ENCODE measurements at places on chromosomes 2 and 18.

GRCh38 chr2:47265751-47266231, 110.7 kb upstream of the STPG4 start:
- DNase-seq = no peak

GRCh38 chr2:179274749-179275148, 10.1 kb upstream of the SESTD1 start:
- no peak for DNase-seq

- no peak for DNase-seq
These were observed 47.5 kb downstream of the ANKRD44 start for GRCh38 chr2:197263077-197263476.

GRCh38 chr2:204258890-204259289, 286.4 kb upstream of the PARD3B start:
- DNase-seq = no peak

- DNase-seq = no peak
These were observed 2.7 kb upstream of the NMI start for GRCh38 chr2:151292141-151292540.

DNA sequence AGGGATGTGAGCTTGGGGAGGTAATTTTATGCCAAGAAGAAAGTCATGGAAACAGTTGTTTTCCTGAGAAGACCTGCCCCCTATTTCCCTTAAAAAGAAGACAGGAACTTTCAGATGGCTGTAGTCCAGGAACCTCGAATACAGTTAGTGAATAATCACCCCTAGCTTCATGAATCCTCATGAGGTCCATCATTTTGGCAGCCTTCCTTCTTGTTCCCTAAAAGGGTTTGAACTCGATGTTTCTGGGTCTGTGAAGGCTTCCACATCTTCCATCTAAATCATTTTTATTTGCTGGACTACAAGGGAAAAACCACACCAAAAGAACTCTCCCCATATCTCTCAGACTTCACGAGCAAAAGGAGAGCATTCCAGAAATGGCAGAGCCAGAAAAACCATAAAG, 290.8 kb downstream of the SLC4A3 start:
- DNase-seq = no peak

DNA sequence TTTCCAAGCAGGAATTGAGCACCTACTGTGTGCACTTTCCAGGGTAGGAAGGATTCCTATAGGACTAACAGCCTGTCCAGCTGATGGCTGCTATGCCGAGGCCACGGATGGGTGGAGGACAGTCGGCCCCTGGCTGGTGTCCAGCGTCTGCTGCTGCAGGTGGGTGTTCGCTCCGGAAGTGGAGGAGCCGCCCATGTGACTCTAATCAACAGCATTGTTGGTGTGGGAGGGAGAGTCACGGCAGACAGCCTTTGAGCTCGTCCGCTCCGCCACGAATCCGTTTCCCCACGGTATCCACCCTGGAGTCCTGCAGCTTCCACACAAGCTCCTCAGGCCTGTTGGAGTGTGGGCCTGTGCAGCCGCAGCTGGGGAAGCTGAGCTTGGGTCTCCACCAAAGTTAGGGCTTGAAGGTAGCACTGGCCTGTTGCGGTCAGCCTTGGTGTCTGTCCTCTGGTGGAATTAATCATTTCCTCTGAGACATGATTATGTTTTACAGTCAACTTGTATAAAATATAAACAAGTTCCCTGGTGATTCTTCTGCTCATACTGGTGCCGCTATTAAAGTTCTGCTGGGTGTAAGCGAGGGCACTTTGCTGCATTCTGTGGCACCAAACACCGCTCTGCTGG, 185.9 kb upstream of the TPO start:
- no peak for DNase-seq

- no peak for DNase-seq
These were observed 2.9 kb downstream of the NEDD4L start for GRCh38 chr18:58046794-58047555.

DNA sequence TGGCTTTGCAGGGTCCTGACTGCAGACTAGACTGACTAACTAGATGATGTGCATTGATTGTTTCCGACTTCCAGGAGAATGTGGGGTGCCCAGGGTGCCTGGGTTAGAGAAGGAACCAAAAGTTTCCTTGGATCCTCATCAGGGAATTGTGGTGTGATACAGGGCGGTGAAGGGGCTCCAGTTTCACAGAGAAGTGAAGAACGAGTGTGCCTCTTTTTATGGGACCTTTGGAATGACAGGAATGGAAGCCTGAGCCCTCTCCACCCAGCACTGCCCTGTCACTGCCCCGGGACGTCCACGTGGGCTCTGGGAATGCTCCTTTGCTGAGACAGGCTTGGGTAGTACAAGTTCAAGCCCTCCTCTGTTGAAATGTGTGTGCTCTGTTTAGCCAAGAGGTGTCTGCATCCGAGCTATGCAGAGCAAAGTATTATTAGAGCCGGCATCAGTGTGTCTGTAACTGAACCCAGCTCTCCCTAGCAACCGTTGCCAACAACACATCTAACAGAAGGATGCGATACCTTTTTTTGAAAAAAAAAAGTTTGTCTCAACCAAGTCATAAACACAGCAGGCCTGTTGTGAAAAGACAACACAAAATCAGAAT, 183.6 kb downstream of the SMAD7 start:
- DNase-seq = no peak

- no peak for DNase-seq
These were observed 4.3 kb downstream of the TMEFF2 start for GRCh38 chr2:192190474-192190873.

DNA sequence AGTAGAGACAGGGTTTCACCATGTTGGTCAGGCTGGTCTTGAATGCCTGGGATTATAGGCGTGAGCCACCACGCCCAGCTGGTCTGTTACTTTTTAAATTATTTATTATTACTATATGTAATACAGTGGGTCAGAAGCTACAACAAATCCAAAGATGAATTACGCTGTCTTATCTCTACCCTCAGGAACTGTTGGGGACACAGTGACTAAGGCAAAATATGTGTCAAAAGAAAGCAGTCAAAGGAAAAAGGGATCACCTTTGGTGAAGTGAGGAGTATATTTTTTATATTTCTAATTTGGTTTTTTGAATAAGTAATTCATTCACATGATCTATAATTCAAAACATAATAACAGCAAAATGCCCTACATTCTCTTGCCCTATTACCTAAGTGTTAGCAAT, 4.7 kb downstream of the CREB1 start:
- DNase-seq = no peak

DNA sequence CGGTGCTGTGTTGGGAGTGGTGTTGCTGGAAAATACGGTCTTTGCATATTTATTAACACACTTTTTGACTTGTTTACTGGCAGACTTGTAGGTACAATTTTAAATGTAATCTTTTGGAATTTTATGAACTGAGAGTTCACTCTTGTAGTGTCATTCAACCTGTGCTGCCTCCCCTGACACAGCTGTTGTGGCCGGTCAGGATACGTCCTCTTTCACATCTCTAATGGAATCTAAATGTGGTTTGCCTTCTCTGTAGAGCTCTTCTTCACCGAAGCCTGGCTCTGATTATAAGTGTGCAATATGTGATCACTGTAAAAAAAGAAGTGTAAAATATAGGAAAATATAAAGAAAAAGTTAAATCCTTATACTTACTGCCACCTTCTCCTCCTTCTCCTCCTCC, 94.7 kb downstream of the MAP4K4 start:
- DNase-seq = no peak

GRCh38 chr2:46353509-46353908, 56.3 kb downstream of the EPAS1 start:
- DNase-seq = no peak

- DNase-seq = no peak
These were observed 16.4 kb upstream of the CD28 start for GRCh38 chr2:203690117-203690431.

DNA sequence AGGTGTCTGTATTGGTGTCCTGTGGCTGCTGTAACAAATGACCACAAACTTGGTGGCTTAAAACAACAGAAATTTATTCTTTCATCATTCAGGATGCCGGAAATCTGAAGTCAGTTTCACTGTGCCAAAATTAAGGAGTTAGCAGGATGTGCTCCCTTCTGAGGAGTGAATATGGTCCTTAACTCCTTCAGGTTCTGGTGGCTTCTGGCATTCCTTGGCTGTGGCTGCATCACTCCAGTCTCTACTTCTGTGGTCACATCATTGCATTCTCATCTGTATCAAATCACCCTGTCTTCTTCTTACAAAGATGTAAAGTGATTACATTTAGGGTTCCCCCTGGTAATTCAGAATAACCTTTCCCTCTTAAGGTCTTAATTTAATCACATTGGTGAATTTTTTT, 12.6 kb downstream of the GPD2 start:
- DNase-seq = no peak

DNA sequence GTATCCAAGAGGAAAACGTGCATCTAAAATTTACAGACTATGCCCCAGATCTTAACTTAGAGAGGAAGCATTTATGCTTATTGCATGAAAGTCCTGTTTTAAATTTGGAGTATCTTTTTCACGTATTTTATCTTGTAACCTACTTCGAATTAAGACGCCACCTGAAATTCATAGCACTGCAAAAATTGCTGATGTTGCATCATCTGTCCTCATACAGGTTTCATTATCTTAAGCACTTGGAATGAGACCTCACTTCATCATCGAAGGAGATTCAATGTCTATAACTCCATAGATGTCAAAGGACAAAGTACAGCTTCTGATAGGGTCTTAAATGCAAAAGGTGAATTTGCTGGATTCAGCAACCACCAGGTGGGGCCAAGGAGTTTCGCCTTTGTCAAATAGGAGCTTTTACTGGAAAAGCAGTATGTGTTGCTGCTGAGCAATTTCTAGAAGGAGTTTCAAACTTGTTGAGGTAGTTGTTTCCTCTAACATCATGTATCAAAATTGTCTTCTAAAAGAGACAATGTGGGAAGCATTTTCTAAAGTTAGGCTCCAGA, 106.4 kb upstream of the CCDC85A start:
- no peak for DNase-seq

GRCh38 chr2:199818026-199818425, 33.0 kb downstream of the FTCDNL1 start:
- DNase-seq = no peak

DNA sequence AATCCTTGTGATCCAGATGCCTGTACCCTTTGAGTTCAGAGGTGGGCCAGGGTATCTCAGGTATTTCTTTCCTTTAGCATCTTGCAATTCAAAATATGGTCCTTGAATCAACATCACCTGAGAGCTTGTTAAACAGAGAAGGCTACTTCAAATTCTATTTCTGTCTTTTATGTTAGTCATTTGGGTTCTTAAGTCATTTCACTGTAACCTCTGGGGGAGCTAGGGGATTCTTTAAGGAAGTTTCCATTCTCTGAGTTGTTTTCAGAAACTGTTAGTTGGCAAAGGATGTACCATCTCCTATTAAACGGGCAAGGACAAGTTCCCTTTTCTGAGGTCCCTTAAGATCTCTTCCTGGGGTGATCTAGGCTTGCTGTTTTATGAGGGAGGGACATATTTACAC, 16.6 kb downstream of the CFLAR start:
- DNase-seq = no peak

- no peak for DNase-seq
These were observed 723.7 kb downstream of the DCDC2C start for GRCh38 chr2:4427083-4427482.

DNA sequence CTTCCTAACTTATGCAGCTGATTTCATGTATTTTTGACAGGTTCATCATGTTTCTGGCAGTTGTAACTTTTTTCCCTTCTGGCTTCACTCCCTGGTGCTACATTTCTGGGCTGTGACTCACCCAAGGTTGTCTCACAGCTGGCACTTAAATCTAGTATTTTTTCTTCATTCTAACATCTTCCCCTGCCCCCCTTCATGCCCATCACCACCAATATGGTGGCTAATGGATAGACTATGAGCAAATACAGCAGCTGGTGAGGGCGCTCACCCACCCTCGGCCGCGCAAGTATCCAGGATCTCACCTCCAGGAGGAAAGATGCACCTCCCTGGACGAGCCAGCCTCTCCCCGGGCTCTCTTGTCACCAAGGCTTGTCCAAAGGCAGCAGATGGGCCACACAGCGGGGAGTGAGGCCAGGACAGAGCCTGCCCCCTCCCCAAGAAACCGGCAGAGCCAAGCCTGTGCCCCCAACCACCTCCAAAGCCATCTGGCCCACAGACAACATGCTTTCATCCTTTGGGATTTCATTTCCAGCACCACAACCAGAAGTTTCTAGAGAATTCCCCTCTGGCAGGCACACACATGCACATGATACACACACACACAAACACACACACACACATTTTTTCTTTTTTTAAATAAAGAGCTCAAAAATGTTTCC, 39.1 kb downstream of the ATOH8 start:
- DNase-seq = no peak

- no peak for DNase-seq
These were observed 58.7 kb downstream of the FAM124B start for GRCh38 chr2:224343226-224343625.

DNA sequence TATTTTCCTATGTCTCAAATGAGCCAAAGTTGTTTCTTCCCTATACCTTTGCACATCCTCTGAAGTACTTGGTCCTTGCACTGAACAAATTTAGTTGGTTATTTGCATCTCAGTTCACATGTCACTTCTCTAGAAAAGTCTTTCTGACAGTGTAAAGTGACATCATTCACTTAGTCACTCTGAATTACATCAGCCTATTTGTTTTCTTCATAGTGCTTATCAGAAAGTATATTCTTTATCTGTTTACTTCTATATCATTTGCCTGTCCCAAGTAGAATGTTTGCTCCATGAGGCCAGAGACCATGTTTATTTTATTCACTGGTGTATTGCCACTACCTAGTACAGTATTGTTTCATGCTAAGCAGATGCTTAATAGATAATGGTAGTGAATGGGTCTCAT, 173.7 kb downstream of the HNMT start:
- DNase-seq = no peak

DNA sequence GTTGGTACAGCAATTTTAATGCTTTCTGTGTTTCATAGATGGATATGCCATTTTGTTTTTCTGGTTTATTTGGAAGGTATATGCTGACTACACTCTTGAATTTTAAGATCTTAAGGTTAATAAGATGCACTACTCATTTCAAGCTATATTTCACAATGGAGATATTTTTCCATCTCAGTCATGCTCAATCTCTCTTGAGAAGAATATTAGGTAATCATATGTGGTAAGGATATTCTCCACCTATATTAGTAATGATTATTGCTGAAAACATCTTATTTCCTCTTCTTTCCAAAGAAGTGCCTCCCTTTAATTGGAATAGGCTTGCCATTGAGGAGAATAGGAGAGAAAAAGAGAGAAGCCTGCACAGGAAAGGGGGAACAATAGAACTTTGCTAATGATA, 40.1 kb downstream of the EPB41L3 start:
- no peak for DNase-seq

GRCh38 chr18:63297687-63298399, 21.7 kb downstream of the BCL2 start:
- DNase-seq = no peak

GRCh38 chr2:161107265-161107664, 53.0 kb upstream of the TANK start:
- no peak for DNase-seq

- no peak for DNase-seq
These were observed 642.6 kb downstream of the RNF144A start for GRCh38 chr2:7559791-7560190.

DNA sequence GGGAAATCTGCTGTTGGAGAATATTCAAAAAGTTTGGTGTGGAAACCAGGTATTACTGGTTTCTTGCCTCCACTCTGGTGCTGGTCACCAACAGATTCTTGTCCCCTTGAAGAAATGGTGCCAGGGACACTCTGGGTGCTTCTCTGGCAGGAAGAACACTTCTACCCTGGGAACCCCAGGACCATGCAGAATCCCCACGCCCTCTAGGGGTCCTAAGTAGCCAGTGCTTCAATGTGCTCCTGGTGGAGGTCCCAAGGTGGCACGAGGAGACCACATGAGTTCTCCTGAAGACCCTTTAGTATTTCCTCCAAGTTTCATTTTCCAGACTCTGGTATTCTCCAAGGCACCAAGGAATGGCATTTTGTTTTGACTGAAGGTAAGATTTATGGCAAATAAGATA, 380.6 kb downstream of the TSN start:
- DNase-seq = no peak

Measured in activated naive CD4-positive, alpha-beta T cell (primary cell).